ENCODE measurements at places on chromosomes 12 and 14. TPM values are rescaled to one million over a fixed set of nuclear protein-coding genes. Genes with fewer than 3 reads are reported as not detected.

The TCL1B gene
- total RNA-seq = not detected

The CALCOCO1 gene
- total RNA-seq = 211 TPM

The OTOGL gene
- total RNA-seq = under 0.01 TPM

The ANKLE2 gene
- 54.6 TPM for total RNA-seq

The CMKLR1 gene
- 0.33 TPM for total RNA-seq

The SSPN gene
- total RNA-seq = 10.9 TPM

The CCND2 gene
- total RNA-seq = 48.0 TPM

The AMN gene
- total RNA-seq = 0.15 TPM

The KRT72 gene
- not detected for total RNA-seq

The CLIP1 gene
- total RNA-seq = 73.4 TPM

The RD3L gene
- not detected for total RNA-seq

The DTX1 gene
- total RNA-seq = not detected

The NPFF gene
- total RNA-seq = not detected

The ZFHX2 gene
- 0.66 TPM for total RNA-seq

The CAPZA3 gene
- not detected for total RNA-seq

The HCAR1 gene
- 0.87 TPM for total RNA-seq

The ABCC9 gene
- total RNA-seq = 8.7 TPM

The SERPINA6 gene
- total RNA-seq = not detected

The HOXC12 gene
- total RNA-seq = not detected

The LGR5 gene
- total RNA-seq = not detected

The COCH gene
- total RNA-seq = 0.33 TPM

The SLCO1B3 gene
- not detected for total RNA-seq

The CD27 gene
- 0.17 TPM for total RNA-seq

The PPP2R5E gene
- total RNA-seq = 29.1 TPM

The PIGH gene
- 14.7 TPM for total RNA-seq

The PNMA1 gene
- total RNA-seq = 30.3 TPM

The SERPINA10 gene
- total RNA-seq = 0.17 TPM
